ENCODE measurements at places on chromosomes 16 and 17.

DNA sequence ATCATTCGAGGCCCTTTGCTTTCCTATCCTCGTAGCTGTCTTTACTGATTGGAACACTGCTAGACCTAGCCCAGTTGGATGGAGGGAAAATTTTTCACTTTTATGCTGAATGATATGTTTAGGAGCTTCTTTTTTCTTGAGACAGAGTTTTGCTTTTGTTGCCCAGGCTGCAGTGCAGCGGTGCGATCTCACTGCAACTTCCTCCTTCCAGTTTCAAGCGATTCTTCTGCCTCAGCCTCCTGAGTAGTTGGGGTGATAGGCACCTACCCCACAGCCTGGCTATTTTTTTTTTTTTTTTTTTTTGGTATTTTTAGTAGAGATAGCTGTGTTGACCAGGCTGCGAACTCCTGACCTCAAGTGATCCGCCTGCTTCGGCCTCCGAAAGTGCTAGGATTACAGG is 17.3 kb upstream of the PSMC5 start:
- DNase-seq, result no peak

GRCh38 chr17:49130891-49131290 is 1.7 kb upstream of the B4GALNT2 start:
- no peak for DNase-seq

GRCh38 chr17:222172-222571 is 40.7 kb upstream of the DOC2B start:
- no peak for DNase-seq

- peak; percentile 28 for DNase-seq
Observed at GRCh38 chr17:81509207-81509971, 3.2 kb downstream of the ACTG1 start.

DNA sequence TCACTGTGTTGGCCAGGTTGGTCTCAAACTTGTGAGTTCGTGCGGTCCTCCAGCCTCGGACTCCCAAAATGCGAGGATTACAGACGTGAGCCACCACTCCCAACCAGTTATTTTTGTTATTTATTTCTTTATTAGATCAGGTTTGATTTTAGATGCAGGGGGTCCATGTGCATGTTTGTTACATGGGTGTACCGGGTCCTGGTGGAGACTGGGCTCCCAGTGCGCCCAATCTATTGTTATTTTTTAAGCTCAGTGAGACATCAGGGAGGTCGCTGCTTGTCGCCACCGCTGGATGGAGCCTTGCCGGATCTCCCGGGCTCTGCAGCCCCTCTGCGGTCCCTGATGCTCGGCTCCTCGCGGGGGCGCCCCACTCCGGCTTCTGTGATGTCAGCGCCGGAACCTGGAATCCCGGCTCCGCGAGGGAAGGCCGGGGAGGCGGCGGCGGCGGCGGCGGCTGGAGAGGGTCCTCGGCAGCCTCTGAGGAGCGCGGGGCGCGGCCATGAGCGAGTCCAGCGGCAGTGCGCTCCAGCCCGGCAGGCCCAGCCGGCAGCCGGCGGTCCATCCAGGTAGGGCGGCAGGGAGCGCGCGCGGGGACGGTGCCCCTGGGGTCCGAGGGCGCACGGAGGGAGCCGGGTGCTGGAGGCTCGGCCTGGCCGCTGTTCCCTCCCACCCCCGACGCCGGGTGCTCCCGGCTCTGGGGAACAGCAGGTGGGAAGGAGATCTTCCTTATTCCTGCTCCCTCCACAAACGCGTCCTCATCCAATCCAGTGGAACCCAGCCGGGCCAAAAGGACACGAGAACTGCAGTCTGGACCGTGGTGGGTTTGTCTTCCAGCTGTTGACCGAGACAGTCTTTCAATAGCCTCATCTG is at the start of gene TMC7:
Gene TMC7 (plus strand): TSS at position 370 of the 870 bp plus-strand sequence. CDS start 130 bp downstream, at position 500.
- DNase-seq, result peak; percentile 96

DNA sequence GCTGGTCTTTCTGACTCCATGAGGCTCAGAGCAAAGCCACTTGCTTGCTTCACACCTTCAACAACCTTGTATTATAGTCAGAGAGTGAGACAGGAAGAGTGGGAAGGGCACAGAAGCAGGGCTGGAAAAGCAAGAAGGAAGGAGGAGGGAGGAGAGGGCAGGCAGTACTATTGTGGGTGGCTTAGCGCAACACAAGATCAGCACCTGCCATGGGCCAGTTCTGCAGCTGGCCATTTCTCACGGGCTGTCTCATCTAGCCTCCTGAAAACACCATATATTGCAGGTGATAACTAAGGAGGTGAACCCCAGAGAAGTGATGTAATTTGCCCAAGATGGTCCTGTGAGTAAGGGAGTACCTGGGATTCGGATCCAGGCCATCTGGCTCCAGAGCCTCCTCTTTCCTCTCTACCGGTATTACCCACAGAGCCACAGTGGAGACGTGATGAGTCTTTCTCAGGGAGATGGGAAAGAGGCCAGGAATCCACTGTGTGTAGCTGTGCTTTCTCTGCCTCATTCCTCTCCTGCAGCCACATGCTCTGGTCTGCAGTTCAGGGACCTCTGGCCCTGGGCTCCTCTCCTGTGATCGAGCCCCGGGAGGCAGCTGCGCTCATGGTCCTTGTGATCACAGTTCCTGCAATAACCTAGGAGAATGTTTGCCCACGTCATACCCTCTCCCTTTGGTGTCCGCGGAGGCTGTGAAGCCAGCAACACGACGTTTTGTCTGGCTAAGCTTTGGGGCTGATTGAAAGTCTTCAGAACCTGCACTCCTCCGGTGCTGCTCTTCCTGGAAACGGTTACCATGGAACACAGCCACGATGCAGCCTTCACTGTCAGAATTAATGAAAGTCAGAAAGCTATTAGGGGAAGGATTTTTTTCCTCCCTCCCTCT is 178.1 kb upstream of the CCL2 start:
- no peak for DNase-seq

GRCh38 chr16:29878172-29878571 is 15.1 kb upstream of the CDIPT start:
- no peak for DNase-seq

DNA sequence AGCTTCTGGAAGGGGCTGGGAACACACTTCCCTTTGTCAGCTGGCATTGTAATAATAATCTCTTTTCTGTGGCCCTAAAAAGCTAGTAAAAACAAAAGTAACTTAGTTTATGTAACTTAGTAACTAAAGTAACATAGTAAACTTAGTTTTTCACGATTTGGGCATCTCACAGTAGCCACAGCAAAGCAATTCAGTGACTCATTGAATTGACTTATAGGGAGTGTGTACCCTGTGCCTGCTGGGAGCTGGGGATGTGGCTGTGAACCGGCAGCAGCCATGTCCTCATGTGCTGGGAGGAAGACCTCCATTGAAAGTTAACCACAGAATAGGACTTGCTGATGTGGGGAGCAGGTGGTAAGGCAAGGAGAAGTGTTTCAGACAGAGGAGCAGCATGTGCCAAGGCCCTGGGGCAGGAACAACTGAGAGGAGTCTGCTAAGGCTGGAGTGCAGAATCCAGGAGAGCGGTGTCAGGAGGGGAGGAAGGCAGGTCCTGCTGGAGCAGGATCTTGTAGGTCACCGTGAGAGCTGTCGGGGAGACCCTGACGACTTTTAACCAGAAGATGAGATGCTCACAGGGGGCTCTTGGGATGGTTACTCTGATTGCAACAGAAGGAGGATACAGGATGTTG is 112.8 kb downstream of the PLCG2 start:
- DNase-seq, result no peak

DNA sequence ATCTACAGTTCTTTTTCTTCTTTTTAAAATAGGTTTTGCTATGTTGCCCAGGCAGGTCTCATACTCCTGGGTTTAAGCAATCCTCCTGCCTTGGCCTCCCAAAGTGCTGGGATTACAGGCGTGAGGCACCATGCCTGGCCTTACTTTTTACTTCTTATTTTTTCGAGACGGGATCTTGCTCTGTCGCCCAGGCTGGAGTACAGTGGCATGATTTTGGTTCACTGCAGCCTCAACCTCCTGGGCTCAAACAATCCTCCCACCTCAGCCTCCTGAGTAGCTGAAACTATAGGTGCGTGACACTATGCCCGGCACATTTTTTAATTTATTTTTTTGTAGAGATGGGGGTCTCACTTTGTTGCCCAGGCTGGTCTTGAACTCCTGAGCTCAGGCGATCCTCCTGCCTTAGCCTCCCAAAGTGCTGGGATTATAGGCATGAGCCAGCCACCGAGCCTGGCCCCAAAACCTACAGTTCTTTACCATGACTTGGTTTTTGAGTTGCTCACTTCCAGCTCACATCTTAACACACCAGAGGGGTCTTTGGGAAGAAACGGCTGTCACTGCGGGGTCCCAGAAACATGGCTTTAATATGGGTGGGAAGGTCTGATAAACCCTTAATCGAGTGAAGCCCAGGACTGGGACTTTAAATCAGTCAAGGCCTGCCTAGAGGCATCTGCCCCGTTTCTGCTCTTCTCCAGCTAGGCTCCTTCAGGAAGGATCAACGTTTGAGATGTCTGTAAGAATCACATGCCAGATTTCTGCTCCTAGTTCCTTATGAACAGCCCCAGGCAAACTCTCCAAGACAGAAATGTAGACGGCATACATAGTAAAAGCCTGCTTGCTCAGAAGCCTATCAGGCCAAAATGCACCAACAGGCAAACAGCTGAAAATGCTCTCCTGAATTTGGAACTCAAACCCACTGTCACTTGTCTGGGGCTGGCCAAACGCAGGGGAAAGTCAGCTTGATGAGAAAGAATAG is 91.7 kb upstream of the TOB1 start:
- DNase-seq, result no peak

GRCh38 chr17:38600906-38601305 is 4.8 kb downstream of the SRCIN1 start:
- DNase-seq, result no peak

DNA sequence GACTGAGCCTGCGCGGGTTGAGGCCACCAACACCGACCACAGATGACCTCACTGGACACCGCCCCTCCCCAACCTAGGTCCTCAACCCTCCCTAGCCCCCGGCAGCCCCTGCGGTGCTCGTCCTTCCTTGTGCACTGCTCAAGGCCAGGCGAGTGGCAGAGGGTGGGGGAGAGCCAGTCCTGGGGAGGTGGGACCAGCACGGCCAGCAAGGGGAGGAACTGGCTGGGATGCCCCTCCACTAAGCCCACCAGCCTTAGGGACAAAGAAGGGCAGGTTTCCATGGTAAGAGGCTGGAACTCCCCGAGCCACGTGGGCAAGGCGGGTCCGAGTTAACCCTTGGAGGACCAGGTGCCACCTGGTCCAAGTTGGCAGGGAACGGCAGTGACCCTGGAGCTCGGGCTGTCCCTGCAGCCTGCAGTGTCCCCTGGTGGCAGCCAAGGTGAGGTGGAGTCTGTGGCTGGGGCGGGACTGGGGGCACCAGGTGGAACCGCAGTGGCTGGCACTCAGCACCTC is 9.2 kb downstream of the FSCN2 start:
- peak; percentile 84 for DNase-seq

DNA sequence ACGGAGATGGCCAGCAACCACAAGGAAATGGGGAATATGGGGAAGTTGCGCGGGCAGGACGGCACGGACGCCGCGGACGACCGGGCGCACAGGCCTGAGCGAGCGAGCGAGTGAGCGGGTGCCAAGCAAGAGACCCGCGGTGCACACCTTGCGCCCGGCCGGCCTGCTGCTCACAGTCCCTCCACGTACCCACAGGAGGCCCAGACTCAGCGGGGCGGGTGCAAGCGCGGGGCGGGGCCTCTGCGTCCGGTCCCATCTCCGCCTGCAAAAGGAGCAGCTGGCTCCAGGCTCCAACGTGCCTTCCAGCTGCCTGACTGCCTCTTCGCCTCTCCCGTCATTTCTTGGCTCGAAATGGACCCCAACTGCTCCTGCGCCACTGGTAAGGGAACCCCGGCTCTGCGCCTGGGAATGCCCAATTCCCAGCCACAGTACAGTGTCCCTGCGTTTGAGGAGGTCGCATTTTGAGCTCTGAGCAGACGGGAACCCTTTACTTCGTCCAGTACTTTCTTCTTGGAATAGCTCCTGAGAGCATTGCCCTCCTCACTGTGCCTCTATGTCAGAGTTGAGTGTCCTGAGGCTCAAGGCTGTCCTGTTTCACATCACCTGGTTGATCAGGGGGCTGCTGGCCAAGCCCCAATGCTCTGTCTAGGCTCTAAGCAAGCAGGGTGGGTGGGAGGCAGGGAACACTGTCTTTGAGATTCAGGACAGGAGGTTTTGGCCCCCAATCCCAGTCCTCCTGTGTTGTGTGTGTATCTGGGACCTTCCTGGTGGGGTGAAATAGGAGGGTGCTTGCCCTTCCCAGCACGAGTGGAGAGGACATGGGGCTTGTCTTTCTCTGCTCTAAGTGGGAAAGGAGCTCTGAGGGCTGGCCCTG is 8.1 kb upstream of the MT1E start:
- DNase-seq, result no peak

DNA sequence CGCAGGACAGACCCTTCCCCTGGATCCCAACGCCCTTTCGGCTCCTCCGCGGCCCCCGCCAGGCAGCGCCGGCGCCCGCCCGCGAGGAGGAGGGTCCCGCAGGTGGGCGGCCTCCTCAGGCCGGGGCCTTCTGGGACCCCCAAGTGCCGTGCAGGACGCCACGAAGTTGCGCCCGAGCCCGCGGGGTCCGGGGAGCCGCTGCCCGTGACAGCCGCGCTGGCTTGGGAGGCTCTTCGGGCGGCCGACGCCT is 504 bp downstream of the ERN1 start:
- no peak for DNase-seq

DNA sequence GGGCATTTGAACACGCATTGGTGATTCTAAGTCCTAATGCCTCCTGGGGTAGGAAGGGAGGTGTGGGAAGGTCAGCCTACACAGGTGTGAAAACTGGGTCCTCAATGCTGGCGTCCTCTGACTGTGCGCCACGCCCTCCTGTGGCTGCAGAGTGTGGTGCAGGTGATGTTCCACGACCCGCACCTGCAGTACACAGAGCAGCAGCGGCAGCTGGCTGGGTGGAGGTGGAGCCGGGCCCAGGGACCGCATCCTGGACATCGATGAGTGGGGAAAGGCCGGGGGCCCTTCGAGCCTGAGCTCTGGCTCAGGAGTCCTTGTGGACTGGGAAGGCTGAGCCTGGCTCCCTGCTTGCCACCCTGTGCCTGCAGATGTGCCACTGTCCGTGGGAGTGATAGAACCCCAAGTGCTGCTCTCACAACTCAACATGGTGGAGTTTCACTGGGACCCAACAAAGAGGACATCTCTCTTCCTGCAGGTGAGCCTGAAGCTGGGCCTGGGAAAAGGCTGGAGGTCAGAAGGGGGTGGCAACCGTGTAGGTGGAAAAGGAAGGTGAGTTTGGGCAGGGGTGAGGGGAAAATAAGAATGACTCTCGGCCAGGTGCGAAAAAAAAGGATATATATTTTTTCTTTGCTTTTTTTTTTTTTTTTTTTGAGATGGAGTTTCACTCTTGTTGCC is 14.0 kb upstream of the STAC2 start:
- DNase-seq, result peak; percentile 78

All from NCI-H510A treated with DMSO at 0.1 percent for 48 hours (cell line).